ENCODE measurements at places on chromosomes 5 and 9.

- DNase-seq: no peak
These were observed 8.2 kb downstream of the AP3B1 start for GRCh38 chr5:78286290-78286689.

DNA sequence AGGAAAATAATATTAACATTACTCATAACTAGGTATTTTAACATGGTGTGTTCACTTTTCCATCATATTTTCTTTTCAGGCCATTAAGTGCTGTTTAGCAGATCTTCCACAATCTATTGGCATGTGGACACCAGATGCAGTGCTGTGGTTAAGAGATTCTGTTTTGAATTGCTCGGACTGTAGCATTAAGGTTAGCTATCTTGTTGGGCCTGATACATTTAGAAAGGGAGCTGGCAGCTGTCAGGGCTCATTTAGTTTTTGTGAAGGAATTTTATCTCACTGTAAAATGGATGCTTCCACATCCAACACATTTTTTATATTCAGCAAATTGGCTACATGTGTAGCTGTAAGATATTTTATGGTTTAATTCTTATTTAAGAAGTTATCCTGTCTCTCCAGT, 20.7 kb upstream of the TMOD1 start:
- no peak for DNase-seq

DNA sequence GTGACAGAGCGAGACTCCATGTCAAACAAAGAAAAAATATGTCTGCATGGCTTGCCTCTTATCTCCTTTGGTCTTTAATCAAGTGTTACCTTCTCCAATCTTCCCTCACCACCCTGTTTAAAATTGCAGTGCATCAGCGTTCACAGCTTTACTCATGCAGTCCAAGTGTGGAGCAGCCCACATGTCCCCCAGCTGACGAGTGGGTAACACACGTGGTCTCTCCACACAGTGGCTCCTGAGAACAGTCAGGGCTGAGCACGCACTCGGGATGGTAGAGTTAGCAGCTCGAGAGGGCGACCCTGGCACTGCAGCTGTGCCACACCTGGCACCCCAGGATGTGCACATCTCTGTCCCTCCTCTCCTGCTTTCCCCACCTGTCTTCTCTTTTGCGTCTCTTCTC, 25.9 kb upstream of the CFAP157 start:
- no peak for DNase-seq

GRCh38 chr5:68894673-68895072, 199.1 kb upstream of the SLC30A5 start:
- DNase-seq: no peak

- DNase-seq: no peak
These were observed 176.9 kb downstream of the DENND1A start for GRCh38 chr9:123753016-123753415.

GRCh38 chr9:115369322-115369957, 251.5 kb upstream of the TNC start:
- no peak for DNase-seq

GRCh38 chr5:16994565-16994964, 58.5 kb upstream of the MYO10 start:
- no peak for DNase-seq

DNA sequence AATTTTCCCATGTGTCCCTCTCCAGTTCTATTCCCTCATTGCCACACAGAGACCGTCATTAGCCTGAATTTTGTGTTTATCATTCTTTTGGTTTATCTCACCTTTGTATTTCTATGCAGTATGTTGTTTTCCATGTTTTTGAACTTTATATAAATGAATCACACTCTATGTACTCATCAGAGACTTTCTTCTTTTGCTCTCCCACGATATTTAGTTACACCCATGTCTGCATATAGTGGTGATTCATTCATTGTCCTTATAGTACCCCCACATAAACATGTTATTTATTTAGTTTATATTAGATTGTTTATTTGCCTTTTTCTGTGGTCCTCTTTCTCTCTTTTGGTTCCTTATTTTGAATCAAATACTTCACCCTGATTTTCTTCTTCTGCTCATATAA, 199.7 kb downstream of the FSTL4 start:
- DNase-seq: no peak

GRCh38 chr9:30815585-30815984, 1568.9 kb upstream of the ACO1 start:
- no peak for DNase-seq

- DNase-seq: no peak
These were observed 300.0 kb downstream of the MAST4 start for GRCh38 chr5:66896171-66896570.
